ENCODE measurements at places on chromosomes 12 and 14.

GRCh38 chr14:49992901-49993339 is 100.0 kb downstream of the ARF6 start:
- DNase-seq = no peak

GRCh38 chr12:105822131-105823105 is 316.3 kb downstream of the NUAK1 start:
- no peak for DNase-seq

GRCh38 chr12:55937981-55938380 is 7.0 kb downstream of the DGKA start:
- DNase-seq = no peak

DNA sequence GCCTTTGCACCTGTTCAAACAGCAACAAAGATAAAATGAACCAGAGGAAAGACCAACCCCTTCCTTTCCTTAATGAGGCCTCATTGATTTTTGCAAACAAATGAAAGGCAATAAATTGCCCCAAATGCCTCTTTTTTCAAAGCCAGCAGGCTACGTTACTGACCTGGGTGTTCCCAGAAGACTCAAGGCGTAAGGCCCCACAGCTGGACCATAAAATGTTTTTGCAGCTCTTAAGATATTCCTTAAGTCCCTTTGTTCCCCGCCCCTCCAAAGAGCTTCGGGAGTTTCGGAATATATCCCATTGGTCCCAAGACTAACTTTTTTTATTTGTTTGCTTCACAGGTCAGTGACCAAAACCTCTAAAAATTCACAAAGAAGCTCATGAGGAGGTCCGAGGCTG is 462.9 kb upstream of the PRICKLE1 start:
- DNase-seq = no peak

- DNase-seq = peak; percentile 14
These were observed 177.9 kb upstream of the PRMT8 start for GRCh38 chr12:3313066-3313465.

DNA sequence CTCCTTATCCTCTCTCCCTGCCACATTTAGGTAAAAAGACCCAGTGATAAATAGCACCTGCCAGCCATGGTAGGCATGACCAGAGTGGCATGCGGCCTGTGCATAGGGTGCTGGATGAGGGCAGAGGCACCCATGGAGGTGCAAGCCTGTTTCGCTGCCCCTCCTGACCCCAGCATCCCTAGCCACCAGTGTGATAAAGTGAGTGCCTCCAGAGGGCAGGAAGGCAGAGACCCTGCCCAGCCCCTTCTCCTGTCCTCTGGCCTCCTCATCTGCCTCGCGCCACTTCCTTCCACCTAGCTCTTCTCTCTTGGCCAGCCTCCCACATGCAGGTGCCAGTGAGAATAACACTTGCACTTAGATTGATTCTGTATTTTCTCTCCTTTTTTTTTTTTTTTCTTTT is 108.3 kb upstream of the FUT8 start:
- no peak for DNase-seq

DNA sequence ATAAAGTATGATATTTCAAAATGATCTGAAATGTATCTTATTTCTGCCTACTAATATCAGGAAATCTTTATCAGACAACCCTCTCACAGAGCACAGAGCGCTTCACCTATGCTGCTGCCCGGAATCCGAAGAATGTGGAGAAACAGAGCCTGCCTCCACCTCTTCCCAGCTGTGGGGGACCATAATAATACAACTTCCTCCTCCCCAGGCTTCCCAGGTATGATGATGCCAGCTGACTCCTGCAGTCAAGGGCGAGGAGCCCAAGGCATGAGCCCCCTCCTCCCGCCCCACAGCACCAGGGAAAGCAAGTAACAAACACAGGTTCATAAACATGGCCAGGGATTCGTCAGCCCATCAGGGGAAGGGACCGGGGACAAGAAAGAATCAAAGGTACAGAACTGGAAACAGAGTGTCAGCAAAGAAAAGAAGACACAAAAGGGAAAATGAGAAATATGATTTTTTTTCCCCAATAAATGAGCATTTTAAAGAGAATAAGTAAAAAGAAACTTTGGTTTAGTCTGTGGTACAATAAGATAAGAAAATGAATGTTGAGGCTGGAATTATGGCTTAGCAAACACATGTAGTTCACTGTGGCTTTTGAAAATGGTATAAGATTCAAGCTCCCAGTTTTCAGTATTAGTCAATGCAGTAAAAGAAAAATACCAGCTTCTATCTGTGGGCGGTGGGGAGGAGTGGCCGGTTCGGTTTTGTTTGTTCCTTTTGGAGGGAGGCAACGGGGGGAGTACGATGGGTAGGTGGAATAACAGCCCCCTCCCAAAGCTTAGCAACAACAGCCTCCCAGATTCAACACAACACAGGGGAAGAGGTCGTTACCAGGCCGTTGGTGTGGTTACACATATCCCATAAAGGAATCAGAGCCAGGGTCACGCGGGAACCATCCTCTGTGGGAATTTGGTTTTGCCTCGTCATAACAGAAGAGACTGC is 68.3 kb downstream of the SETD3 start:
- no peak for DNase-seq

DNA sequence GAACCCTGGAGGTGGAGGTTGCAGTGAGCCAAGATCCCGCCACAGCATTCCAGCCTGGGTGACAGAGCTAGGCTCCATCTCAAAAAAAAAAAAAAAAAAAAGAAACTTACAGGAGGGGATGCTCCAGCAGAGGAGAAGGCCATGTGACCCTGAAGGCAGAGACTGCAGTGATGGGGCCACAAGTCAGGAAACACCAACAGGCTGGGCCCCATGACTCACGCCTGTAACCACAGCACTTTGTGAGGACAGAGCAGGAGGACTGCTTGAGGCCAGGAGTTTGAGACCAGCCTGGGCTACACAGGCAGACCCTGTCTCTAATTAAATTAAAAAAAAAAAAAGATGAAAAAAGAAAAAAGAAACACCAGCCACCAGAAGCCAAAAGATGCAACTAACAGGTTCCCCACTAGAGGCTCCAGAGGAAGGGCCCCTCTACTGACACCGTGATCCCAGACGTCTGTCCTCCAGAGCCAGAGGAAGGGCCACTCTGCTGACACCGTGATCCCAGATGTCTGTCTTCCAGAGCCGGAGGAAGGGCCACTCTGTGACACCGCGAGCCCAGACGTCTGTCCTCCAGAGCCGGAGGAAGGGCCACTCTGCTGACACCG is 9.1 kb upstream of the GLT1D1 start:
- DNase-seq = no peak

DNA sequence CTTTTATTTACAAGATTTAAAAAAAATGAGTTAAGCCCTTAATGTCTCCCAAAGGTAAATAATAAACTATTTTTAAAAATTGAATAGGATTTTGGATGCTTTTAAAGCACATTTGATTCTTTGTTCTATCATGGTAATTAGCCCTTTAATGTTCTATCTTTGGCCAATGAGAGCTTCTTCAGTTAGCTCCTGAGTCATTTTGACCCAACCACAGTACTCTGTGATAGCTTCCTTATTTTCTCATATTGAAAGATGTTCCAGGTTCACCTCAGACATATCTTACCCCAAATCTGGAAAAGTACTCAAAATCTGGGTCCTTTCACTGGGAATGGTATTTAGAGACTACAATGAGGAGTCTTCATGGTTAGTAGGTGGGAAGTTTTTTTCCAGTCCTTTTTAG is 98.0 kb downstream of the MYRFL start:
- DNase-seq = no peak

- peak; percentile 33 for DNase-seq
These were observed 34.2 kb upstream of the KICS2 start for GRCh38 chr12:64256166-64256800.

- no peak for DNase-seq
These were observed 148.2 kb upstream of the CLEC14A start for GRCh38 chr14:38404100-38404541.

GRCh38 chr14:64734990-64735389 is 30.8 kb downstream of the PLEKHG3 start:
- DNase-seq = no peak

DNA sequence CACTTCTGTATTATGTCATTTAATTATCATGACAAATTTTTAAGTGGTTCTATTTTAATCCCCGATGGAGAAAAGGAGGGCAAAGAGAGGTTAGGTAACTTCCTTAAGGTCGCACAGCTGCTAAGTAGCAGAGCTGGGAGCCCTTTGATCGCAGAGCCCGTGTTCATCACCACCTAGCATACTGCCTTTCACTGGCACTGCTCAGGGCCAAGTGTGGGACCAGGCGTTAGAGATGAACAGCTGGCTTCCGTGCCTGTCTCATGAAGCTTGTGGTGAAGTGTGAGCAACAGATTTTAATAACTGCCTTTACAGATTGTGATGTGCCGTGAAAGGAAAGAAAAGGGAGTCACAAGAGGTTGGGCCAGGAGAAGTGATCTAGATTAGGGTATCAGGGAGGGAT is 273.6 kb downstream of the AKAP6 start:
- DNase-seq = no peak

DNA sequence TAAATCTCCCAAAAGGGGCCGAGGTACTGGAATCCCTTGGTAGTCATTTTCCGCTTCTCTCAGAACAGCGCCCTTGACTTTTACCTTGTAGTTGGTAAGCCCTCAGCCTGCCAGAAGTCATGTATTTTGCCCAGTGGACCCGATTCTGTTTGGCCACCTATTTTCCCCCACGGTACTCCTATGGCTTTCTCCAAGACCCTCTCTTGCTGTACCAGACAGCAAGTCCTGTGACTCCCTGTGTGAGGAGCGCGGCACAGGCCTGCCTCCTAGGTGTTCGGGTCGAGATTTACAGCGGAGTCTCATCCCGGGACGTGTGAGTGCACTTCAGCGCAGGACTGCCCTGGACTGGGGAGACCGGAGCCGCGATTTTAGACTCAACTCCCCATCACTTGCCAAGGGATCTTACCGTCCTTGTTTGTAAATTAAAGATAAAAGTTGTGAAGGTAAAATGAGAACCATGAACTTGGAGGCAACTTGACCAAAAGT is 1.1 kb upstream of the MBD6 start:
- peak; percentile 19 for DNase-seq

Measured in anterior cingulate cortex (tissue), 58 donors.